ENCODE measurements at places on chromosomes 7 and 10. TPM values are rescaled to one million over a fixed set of nuclear protein-coding genes. Genes with fewer than 3 reads are reported as not detected.

Gene CCDC3
- 1.6 TPM for total RNA-seq

Gene NPY4R2
- total RNA-seq = not detected

Gene THSD7A
- total RNA-seq = 4.7 TPM

Gene AKR1C8
- total RNA-seq = not detected

Gene AGFG2
- 10.3 TPM for total RNA-seq

DNA sequence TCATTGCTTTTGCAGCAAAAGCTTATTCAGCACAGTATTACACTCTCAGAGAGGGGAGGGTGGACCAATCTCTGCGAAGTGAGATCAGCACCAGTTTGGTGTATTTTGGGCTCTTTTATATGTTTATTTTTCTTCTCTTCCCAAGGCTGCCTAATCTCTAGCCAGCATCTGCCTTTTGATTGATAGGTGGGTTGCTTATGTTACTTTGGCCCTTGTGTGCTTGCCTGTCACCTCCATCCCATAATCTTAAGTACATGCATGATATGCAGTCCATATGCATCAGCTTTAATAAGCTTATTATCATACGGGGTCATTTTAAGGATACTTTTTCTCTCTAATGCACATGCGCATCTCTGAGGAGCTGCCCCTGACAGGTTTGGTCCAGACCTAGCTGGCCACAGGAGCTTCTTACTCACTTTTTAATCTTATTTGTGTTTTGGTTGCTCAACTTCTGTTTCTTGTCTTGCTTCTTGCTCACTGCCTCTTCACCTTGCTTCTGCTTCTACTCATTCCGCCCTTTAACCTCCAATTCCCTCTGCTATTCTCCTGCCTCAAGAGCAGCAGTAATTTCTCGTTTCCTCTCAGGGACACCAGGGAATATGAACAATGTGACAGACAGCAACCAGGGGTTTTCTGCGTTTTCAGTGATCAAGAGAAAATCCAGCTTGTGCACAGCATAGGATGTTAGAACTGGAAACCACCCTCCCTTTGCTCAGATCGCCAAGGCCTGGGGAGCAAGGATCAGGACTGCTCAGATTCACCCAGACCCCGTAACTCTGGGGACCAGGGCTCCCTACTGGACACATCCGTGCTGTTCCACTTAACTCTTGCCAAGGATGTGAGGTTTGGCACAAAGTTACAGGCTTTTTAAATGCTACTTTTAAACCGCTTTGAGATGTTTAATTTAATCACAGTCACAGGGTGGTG lies 10.0 kb downstream of the RGR start:
- DNase-seq = no peak
- H3K27ac ChIP-seq = no peak overlapping the region
- no peaks in the 10 kb centered on the region for H3K36me3 ChIP-seq
- peaks cover 21% of the 10 kb centered on the region for H3K27me3 ChIP-seq

DNA sequence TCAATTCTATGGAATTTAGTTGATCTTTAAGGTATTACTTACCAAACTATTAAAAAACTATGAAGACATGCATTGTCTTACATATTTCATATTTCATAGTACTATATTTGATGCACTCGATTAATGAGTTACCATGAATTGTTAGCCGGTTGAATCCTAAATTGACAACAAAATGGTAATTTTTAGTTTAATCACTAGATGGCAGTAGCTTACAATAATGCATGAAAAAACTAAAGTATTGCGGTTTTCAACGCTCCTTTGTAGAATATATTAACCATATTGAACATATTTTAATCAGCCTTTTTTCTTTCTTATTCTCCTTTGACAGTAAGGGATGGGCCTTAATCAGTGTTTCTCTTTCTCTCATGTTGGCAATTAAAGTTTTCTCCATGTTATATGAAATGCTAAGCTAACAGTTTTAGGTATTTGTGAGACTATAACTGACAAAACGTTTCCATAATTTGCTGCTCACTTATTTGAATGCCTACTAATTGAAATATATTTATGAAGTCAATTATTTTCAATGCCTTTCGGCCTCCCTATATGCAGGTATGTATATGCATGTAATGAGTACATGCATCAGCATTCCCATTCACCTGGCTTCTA lies 48.5 kb upstream of the ARL4A start:
- no peak overlapping the region for H3K27ac ChIP-seq
- H3K4me3 ChIP-seq = no peak overlapping the region
- H3K4me1 ChIP-seq = peaks cover 3% of the 10 kb centered on the region
- H3K27me3 ChIP-seq = no peaks in the 10 kb centered on the region

- H3K4me1 ChIP-seq = no peaks in the 10 kb centered on the region
- H3K4me3 ChIP-seq = no peak overlapping the region
- H3K36me3 ChIP-seq = peaks cover 46% of the 10 kb centered on the region
- no peak for DNase-seq
Measured at GRCh38 chr7:7596176-7596575, 29.5 kb downstream of the MIOS start.

GRCh38 chr10:125169279-125169678 lies 8.9 kb upstream of the CTBP2 start:
- peaks cover 45% of the 10 kb centered on the region for H3K27me3 ChIP-seq
- no peak overlapping the region for H3K4me3 ChIP-seq
- peaks cover 2% of the 10 kb centered on the region for H3K4me1 ChIP-seq
- no peak overlapping the region for H3K27ac ChIP-seq

- H3K4me1 ChIP-seq = peaks cover 13% of the 10 kb centered on the region
- no peaks in the 10 kb centered on the region for H3K36me3 ChIP-seq
- no peak for DNase-seq
- no peak overlapping the region for H3K27ac ChIP-seq
- H3K4me3 ChIP-seq = no peak overlapping the region
Measured at GRCh38 chr10:83881661-83882060, 257.6 kb upstream of the GHITM start.

Data from progenitor cell of endocrine pancreas (in vitro differentiated cells).